Hair follicular keratinocyte (primary cell): ENCODE measurements at places on chromosomes 16 and 17. TPM values are rescaled to one million over a fixed set of nuclear protein-coding genes. Genes with fewer than 3 reads are reported as not detected.

The RPA1 gene
- total RNA-seq, result 20.1 and 27.5 TPM in 2 replicates

The MEOX1 gene
- total RNA-seq, result not detected in 2 replicates

The KRT32 gene
- 0.30 TPM in 1 of 2 replicates, not detected in the other for total RNA-seq

The LITAFD gene
- total RNA-seq, result not detected in 2 replicates

The SLC13A5 gene
- 0.86 and 0.95 TPM in 2 replicates for total RNA-seq

The ABCA6 gene
- total RNA-seq, result 0.04 TPM in 1 of 2 replicates, not detected in the other

The SALL1 gene
- total RNA-seq, result 0.04 TPM in 1 of 2 replicates, not detected in the other

The KRT34 gene
- 3.3 and 6.6 TPM in 2 replicates for total RNA-seq

The SEPTIN12 gene
- total RNA-seq, result not detected in 2 replicates

The CCL8 gene
- not detected in 2 replicates for total RNA-seq

The ZG16 gene
- not detected in 2 replicates for total RNA-seq

The EMP2 gene
- 17.0 and 23.0 TPM in 2 replicates for total RNA-seq

The PER1 gene
- total RNA-seq, result 33.2 and 39.7 TPM in 2 replicates

The CA7 gene
- total RNA-seq, result not detected in 2 replicates

The TTC19 gene
- 50.4 and 57.9 TPM in 2 replicates for total RNA-seq

The TBC1D3E gene
- not detected in 2 replicates for total RNA-seq

The ZNF75A gene
- 11.2 and 11.8 TPM in 2 replicates for total RNA-seq

The ABCC3 gene
- 13.7 and 14.9 TPM in 2 replicates for total RNA-seq

The C17orf113 gene
- 0.16 and 0.38 TPM in 2 replicates for total RNA-seq

The KCNH4 gene
- total RNA-seq, result not detected in 2 replicates

The ZSCAN32 gene
- total RNA-seq, result 8.3 and 14.7 TPM in 2 replicates

The TADA2A gene
- total RNA-seq, result 6.2 and 10.9 TPM in 2 replicates

The SEPTIN1 gene
- not detected in 2 replicates for total RNA-seq

The SPATA22 gene
- total RNA-seq, result 0.76 TPM in 1 of 2 replicates, not detected in the other

The CSH2 gene
- not detected in 2 replicates for total RNA-seq

The NPIPB9 gene
- 0.23 TPM in 1 of 2 replicates, not detected in the other for total RNA-seq

The SLC38A8 gene
- not detected in 2 replicates for total RNA-seq

The LRRC75A gene
- not detected in 2 replicates for total RNA-seq

The ZMYND15 gene
- 0.08 and 0.11 TPM in 2 replicates for total RNA-seq

The DPEP3 gene
- 0.27 TPM in 1 of 2 replicates, not detected in the other for total RNA-seq

The WSB1 gene
- 19.6 and 26.6 TPM in 2 replicates for total RNA-seq

The FAM171A2 gene
- total RNA-seq, result 2.7 and 3.4 TPM in 2 replicates

The C1QTNF8 gene
- total RNA-seq, result not detected in 2 replicates

The CHST4 gene
- 0.30 TPM in 1 of 2 replicates, not detected in the other for total RNA-seq

The SOST gene
- 0.15 TPM in 1 of 2 replicates, not detected in the other for total RNA-seq

The POLG2 gene
- 5.2 and 5.8 TPM in 2 replicates for total RNA-seq

The MIEF2 gene
- 6.8 and 9.4 TPM in 2 replicates for total RNA-seq

The SRRM2 gene
- 45.6 and 60.4 TPM in 2 replicates for total RNA-seq

The DLX3 gene
- 1.2 and 1.6 TPM in 2 replicates for total RNA-seq

The SPATA32 gene
- total RNA-seq, result not detected in 2 replicates

The CLEC3A gene
- not detected in 2 replicates for total RNA-seq

The GLP2R gene
- total RNA-seq, result not detected in 2 replicates

The KRTAP4-6 gene
- not detected in 2 replicates for total RNA-seq

The MT1G gene
- total RNA-seq, result 12.8 and 14.0 TPM in 2 replicates
